ENCODE measurements at places on chromosomes 1 and 21.

DNA sequence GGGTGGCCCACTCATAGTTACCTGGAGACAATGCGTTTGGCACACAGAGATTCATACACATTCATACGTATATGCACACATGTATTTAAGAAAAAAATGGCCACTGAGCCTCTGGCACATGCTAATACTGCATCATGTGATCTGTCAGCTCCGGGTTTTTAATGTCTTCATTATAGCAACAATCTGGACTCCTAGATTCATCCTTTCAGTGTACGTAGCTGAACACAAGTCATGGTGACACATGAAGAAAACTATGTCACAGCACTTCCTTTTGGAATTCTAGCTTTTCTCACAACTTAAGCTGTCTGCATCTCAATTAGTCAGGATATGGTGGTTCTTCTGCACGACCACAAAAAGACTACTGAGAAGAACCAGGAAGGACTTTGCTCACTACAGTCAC lies 24.7 kb downstream of the HSF2BP start:
- no peak for DNase-seq

DNA sequence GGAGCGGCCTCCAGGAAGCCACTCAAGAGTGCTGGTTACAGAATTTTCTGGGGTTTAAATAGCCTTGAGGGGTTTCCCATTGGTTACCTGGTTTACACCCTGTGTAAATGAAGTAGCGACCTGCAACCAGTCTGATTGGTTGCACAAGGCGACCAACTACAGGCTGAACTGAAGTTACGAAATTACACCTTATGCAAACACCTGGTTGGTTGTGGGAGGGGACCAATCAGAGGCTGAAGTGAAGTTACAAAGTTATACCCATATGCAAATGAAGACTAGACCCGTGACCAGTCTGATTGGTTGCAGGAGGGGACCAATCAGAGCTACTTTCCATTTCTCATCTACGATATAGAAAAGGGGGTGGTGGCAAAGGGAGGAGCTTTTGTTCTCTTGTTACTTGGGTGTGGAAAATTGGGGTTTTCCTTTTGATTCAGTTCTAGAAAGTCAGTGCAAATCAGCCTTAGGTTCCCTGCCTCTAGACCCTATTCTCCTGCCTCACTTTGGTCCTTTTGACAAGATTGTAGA lies 22.2 kb upstream of the C1orf174 start:
- peak; percentile 32 for DNase-seq

- DNase-seq: no peak
These were observed 13.4 kb upstream of the PIAS3 start for GRCh38 chr1:145871994-145872924.

- no peak for DNase-seq
These were observed 20.7 kb downstream of the NR5A2 start for GRCh38 chr1:200048244-200048643.

- DNase-seq: no peak
These were observed 15.5 kb downstream of the CSMD2 start for GRCh38 chr1:34149501-34149900.
